Glomerular endothelial cell (primary cell): ENCODE measurements at places on chromosomes 6 and 20. TPM values are rescaled to one million over a fixed set of nuclear protein-coding genes. Genes with fewer than 3 reads are reported as not detected.

The TRIM40 gene
- total RNA-seq, result not detected in 2 replicates

DNA sequence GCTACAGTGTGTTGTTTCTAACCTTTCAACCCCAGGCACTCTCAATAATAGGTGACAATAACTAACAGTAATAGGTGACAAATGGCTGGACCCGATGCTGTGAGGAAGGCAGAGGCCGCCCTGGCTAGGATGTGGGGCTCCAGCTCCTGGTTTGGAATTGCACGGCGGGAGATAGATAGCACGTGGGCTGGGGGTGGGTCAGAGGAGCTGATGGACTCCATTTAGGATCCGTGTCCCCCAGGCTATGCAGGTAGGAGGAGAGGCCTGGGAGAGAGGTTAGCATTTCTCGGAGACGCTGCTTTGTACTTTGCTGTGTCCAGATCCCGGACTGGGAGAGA lies 61.4 kb downstream of the EZR start:
- DNase-seq, result no peak

DNA sequence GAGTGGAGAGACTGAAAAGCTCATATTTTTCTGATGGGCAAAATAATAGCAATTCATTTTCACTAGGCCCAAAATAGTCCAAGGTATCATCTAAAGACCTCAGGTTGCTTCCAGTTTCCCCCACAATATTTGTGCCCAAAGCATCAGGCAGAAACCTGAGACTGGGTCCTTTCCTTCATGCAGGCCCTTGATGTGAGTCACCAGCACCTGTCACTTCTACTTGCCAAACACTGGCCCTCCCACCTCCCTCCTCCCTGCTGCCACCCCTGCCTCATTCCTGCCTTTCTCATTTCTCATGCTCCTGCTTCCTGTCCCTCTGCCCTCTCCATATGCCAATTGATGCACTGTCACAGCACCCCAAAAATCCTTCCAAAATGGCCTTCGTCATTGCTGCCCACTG lies 230.4 kb upstream of the CST7 start:
- DNase-seq, result no peak

DNA sequence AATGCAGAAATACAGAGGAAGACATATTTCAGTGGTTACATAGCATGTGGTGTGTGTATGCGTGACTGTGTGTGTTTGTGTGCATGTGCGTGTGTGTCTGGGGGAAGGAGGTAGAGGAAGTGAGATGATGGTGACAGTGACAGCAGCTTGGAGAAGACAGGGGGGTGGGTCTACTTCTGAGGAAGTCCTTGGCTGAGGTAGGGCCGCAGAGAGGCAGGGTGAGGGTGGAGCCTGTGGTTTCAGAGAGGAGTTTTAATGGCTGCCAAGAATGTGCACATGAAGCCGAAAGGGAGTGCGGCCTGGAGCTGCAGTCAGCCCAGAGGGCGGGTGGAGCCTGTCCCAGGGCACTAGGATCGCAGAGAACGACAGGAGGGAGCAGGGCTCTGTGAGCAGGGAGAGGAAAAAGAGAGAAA lies 22.7 kb upstream of the RNF24 start:
- DNase-seq, result no peak

GRCh38 chr6:108877046-108877751 lies 29.0 kb downstream of the ARMC2 start:
- no peak for DNase-seq

- DNase-seq, result no peak
These were observed 145.2 kb downstream of the SYCP2 start for GRCh38 chr20:59788196-59788735.

DNA sequence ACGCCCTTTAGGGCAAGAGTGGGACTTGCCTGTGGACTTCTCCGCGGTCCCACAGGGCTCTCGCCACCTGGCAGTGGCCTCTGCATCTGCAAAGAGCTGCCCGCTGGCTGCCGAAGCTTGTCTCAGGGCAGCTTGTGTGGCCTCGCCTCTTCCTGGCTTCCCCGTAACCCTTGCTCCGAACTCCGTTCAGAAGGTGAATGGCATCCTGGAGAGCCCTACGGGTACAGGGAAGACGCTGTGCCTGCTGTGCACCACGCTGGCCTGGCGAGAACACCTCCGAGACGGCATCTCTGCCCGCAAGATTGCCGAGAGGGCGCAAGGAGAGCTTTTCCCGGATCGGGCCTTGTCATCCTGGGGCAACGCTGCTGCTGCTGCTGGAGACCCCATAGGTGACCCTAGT lies 3.0 kb downstream of the RTEL1 start:
- no peak for DNase-seq

DNA sequence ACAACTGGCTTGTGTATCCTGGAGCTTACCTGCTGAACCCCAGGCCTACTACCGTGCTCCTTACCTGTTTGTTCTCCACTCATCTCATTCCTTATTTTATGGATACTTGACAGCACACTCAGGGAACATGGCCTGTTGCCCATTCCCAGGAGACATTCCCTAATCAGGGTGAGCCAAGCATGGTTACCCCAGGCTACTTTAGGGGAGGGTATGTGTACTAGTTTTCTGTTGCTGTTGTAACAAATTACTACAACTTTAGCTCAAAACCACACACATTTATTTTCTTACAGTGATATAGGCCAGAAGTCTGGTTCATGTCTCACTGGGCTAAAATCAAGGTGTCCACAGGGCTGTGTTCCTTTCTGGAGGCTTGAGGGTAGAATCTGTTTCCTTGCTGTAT lies 15.0 kb upstream of the TRAM2 start:
- DNase-seq, result no peak

The SOX4 gene
- total RNA-seq, result 66.0 and 108 TPM in 2 replicates

GRCh38 chr6:108361312-108361932 lies 66.6 kb downstream of the AFG1L start:
- no peak for DNase-seq

The C20orf204 gene
- 1.2 and 6.8 TPM in 2 replicates for total RNA-seq

The BPIFB4 gene
- total RNA-seq, result not detected in 2 replicates

The BACH2 gene
- total RNA-seq, result 0.87 and 1.2 TPM in 2 replicates

- DNase-seq, result no peak
These were observed 109.7 kb downstream of the BFSP1 start for GRCh38 chr20:17421493-17421892.

DNA sequence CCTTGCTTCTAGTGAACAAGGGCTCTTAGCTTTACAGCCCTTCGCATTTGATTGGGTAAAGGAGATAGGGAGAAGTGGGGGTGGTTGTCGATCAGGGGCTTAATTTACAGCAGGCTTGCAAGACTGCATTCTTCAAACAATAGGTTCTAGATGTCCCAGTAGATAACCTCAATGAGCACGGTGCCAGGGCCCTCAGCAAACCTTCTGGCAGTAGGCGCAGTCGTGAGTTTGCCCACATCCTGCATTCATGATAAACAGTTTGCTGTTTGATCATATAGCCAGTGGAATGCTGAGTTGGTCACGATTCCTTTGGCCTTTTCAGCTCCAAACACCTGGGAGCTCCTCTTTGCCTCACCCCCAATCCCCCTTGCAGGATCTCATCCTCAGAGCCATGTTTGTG lies 27.5 kb downstream of the SUN5 start:
- no peak for DNase-seq

- DNase-seq, result no peak
These were observed 2.7 kb downstream of the KCNB1 start for GRCh38 chr20:49479785-49480184.

The IDH3B gene
- total RNA-seq, result 81.7 and 111 TPM in 2 replicates

DNA sequence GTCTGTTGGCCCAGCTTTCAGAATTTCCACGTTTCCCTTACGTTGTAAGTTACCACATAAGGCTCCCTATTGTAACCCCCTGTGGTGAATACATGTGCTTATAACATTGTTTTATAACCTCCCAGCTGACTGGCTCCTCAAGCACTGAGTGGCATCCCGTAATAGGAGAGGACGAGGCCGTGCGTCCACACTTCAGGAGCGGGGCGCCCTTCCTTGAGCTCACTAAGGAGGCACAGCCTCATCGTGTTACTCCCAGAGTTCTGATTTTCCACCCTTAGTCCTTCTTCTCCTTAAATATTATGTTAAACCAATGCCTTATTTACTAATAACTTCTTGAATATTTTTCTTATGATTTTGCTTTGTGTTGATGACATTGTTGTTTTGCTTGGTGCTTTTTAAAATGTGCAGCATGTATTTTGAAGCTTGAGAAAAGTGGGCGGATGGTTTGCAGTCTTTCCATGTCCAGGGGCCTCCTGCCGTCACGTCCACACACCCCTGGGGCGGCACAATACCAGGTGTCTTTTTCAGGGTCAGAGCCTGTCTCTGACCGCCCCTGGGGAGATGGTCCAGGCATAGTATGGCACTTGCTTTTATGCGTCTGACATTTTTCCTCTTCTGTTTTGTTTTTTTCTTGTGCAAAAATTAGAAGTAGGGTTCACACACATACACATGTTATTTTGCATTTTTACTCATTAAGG lies 181.8 kb downstream of the DLL1 start:
- DNase-seq, result no peak

The BPIFB2 gene
- total RNA-seq, result not detected in 2 replicates

GRCh38 chr6:117605169-117605826 lies 3.0 kb upstream of the GOPC start:
- peak; percentile 68 for DNase-seq

DNA sequence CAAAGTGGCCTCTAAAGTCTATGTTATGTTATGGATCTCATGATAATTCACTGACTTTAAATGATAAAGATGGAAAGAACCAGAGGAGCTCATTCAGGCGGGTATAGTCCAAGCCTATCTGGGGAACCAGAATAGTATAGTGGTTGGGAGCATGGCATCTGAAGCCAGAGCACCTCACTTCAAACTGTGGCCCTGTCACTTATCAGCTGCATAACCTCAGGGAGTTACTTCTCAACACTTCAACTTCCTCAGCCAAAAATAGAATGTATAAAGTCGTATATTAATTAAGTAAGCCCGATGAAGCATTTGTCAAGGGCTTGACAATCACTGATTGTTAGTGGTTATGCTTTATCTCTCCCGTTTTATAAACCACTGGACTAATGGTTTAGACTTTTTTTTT lies 112.7 kb downstream of the RTN4IP1 start:
- DNase-seq, result no peak

The DLL1 gene
- total RNA-seq, result 2.9 and 10.7 TPM in 2 replicates

DNA sequence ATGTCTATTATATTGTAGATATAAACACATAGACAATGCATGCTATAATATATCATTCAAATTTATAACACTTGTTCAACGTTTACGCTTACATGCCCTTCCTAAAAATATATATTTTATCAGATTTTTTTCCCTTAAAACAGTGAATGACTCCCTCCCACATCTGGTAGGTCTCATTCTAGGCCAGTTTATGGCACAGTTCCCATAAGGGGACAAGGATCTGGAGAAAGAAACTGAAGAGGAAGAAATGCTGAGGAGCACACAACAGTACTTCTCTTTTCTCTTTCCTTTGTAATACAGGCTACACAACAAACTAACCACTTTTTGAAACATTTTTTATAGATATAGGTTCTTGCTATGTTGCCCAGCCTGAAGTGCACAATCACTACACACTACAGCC lies 48.6 kb upstream of the RCAN2 start:
- DNase-seq, result no peak

GRCh38 chr6:157670466-157671186 lies 152.4 kb upstream of the SNX9 start:
- no peak for DNase-seq

DNA sequence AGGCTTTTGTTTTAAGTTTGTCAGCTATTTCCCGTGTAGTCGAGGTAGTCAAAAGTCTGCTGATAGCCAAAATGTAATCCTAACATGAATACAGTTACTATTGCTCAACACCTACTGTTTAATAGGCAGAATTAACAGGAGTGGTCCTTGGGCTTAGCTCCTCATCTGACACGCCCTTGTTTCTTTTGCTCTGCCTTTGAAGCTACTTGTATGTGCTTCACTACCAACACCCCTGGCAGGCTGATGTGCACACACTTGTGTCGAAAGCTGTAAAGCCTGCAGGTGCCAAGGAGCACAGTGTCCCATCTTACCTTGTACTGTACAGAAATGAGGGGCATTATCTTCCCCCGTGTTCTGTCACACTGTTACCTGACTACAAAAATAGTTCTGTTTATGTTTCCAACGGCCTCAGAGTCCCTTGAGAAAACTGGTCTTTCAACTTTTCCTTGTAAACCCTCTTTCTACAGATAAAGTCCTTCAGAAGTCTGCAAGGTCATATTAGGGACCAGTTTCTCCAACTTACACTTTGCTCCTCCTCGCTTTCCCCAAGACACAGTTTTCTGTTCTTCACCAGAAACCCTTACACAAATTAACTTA lies 9.3 kb downstream of the SDHAF4 start:
- DNase-seq, result no peak

- DNase-seq, result no peak
These were observed 560 bp downstream of the YTHDF1 start for GRCh38 chr20:63215101-63216040.

The MEI4 gene
- total RNA-seq, result not detected in 2 replicates

DNA sequence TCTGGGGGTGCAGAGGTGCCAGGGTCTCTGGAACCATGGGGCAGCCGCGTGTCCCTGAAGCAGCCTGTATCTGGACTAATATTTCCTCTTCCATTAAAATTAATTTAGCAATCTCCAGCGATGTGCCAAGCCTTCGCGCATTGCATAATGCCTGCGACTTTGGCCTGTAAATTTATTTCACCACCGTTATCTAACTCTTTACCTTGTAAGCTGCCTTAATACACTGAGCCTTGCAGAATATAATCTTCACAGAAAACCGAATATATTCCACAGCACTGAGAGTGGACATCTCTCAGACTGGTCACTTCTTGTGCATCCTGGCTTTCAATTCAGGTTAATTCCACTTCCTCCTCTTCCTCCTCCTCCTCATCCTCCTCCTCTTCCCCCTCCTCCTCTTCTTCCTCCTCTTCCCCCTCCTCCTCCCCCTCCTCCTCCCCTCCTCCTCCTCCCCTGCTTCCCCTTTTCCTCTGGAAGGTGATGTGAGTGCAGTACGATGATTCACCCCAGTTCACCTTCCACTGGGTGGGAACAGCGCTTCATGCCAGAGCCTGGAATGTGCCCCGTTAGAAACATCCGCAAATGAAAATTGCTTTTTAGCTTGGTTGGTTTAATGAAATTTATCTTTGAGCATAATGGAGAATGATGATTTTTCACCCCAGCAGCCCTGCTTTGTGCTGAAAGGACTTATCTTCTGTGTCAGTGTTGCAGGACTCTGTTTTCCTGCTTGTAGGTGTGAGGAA lies 101.4 kb downstream of the CDH4 start:
- DNase-seq, result no peak

The CYP39A1 gene
- 1.9 TPM in 1 of 2 replicates, not detected in the other for total RNA-seq

The SLC4A11 gene
- total RNA-seq, result 10.9 and 11.3 TPM in 2 replicates
